NCI-H2171 (cell line): ENCODE measurements at places on chromosomes 11 and 22.

DNA sequence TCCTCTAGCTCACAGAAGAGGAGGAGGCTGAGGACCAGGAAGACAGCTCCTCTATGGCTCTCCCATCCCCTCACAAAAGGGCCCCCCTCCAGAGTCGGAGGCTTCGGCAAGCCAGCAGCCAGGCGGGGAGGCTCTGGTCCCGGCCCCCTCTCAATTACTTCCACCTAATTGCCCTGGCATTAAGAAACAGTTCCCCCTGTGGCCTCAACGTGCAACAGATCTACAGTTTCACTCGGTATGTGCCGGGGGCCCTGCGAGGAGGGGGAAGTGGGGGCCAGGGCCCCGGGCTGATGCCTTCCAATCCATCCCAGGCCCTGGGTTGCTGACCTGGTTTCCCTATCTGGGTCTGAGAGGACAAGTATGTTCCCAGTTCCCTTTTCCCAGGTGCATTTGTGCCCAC, 7.9 kb downstream of the FOXR1 start:
- no peak for DNase-seq

GRCh38 chr11:72908032-72908676, 93.9 kb downstream of the ATG16L2 start:
- no peak for DNase-seq

DNA sequence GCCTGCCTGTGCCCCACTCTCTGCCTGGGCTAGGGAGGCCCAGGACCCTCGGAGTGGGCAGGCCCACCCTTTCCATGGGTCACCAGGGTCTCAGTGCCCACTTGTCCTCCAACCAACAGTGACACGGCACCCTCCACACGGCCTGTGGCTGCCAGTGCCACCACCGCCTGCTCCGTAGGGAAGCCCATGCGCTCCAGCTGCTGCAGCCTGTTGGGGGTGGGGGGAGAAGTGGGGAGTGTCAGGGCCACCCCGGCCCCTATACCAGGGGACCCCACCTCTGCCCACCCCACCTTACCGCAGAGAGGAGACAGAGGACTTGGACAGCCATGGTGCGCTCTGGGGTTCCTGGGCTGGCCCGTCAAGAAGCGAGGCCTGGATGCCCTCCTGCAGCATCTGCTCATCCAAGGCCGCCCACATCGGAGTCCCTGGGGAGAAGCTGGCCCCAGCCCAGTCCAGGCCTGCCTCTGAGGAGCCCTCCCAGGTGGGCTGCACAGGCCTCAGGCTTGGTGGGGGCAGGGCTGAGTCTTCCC, 7.7 kb downstream of the RHBDD3 start:
- DNase-seq = no peak

DNA sequence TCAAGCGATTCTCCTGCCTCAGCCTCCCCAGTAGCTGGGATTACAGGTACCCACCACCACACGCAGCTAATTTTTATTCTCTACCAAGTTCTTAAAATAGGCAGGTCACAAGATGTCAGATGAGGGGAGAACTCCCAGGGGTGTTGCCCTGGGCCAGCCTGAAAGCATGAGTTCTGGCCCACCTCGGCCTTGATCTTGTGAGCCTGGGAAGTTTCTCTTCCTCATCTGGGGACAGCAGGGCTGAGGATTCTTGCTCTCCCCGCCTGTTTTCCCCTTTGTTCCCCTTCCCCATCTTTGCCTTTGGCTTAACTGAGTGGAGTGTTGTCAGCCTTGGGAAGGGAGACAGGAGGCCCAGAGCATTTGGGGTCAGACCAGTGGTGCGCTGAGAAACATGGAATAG, 3.5 kb downstream of the PDXP start:
- DNase-seq = no peak

GRCh38 chr11:20008871-20009644, 151.2 kb downstream of the DBX1 start:
- no peak for DNase-seq

GRCh38 chr11:79940974-79941735, 500.3 kb upstream of the TENM4 start:
- DNase-seq = no peak

GRCh38 chr22:50204571-50204970, 3.8 kb downstream of the SELENOO start:
- DNase-seq = no peak

DNA sequence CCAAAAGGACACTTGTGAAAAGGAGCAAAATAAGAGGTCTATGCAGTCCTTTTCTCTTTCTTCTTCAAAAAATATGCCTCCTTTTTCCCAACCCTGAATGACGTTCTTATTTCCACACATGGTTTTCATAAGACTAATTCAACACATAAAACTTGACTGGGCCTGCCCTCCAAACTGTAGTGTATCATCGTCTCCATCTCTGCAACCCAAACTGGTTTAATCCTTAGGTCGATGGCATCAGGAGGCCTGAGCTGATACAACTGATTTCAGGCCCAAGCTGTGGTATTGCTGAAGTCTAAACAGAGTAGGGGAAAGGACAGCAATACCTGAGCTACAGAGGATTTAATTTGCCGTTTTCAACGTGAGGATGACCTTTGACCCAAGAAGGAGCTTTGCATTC, 130.0 kb upstream of the MTNR1B start:
- DNase-seq = no peak

DNA sequence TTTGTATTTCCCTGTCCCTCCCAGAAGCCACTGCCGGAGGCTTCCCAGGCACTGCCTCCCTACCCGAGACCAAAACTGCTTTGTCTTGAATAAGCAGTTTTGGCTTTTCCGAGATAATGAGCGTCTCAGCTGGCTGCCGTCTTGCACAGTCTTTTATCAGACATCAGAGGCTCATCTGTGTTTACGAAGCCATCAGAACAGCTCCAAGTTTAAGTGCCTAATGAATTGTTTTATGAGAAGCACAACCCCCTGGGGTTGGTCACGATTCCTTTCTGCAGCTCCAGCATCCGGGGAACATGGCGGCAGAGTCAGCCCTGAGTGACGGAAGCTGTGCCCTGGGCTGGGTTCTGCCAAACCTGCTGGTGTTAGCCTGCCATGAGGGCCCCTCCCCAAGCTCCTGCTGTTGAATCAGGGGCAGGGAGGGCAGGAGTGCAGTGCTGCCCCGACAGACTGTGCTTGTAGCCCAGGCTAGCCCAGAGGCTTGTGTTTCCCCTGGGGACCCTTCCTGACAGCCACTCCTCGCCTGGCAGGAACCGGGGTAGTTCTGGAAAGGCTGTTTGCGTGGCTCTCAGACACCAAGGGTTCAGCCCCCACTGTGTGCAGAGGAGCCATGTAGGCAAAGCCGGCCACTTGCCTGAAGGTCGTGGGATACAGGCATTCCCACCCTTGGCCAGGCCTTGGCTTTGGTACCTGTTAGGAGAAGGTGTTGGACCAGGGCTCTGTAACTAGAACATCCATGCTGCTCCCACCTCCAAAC, 96.1 kb downstream of the MORC2 start:
- peak; percentile 32 for DNase-seq

DNA sequence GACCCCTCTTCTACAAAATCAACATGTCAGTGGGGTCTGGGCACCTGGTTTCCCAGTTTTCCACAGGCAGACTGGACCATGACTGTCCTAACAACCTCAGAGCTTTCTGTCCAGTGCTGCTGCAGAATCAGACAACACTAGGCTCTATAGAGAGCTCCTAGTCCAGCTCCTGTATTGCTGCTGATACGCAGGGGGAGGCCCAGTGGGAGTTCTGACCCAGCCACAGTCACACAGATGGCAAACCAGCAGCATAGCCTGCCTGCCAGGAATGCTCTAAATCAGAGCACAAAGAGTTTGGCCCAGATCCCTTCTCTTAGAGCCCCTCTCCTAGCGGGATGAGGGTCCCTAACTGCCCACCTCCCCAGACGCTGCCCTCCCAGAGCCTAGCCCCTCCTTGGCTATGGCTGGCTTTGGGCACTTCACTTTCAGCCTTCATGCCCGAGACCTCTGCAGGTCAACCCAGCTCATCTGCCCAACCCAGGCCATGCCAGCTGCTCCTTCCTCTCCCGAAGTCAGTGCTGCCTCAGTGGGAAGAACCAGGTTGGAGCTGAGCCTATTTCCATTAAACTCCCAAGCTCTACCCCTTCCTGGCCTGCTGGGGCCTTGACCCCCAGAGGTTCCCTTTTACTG, 15.8 kb upstream of the SLCO2B1 start:
- DNase-seq = no peak

- no peak for DNase-seq
These were observed 64.6 kb downstream of the KCNJ1 start for GRCh38 chr11:128802358-128802981.

- peak; percentile 31 for DNase-seq
These were observed 6.8 kb downstream of the ST14 start for GRCh38 chr11:130166457-130166784.

DNA sequence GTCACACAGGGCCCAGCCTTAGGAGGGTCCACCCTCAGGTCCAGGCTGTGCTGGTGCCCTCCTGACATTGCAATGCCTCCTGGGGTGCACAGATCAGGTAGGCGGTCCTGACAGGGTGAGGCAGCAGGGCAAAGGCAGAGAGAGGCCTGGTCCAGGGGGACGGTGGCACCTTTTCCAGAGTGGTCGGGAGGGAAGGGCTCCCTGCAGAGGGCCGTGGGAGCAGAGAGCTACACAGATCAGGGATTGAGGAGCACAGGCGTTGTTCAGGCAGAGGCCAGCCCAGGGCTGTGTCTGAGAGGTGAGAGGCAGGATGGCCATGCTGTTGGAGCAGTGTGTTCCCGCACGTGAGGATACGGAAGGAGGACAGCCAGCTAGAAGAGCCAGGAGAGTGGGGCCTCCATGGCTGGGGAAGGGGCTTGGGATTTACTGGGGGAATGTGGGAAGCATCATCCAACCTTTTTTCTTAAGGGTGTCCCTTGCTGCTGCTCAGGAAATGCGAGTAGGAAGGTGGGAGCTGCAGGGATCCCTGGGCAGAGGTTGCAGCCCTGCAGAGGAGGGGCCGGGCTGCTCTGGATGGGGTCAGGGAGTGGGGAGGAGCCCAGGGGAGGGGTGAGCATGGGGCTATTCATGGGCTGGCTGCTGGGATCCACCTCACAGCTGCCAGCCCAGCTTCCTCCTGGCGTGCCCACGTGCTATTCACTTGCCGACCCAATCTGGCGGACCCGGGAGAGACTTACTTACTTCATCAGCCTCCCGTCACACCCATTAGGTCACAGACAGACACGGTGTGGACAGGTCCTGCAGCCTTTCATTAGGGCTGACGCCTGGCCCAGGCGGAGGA, 1516.4 kb downstream of the TBC1D22A start:
- DNase-seq = no peak

GRCh38 chr22:45608763-45609180, 62.9 kb upstream of the ATXN10 start:
- DNase-seq = no peak

- DNase-seq = no peak
These were observed 17.9 kb downstream of the PAX6 start for GRCh38 chr11:31793264-31793663.

DNA sequence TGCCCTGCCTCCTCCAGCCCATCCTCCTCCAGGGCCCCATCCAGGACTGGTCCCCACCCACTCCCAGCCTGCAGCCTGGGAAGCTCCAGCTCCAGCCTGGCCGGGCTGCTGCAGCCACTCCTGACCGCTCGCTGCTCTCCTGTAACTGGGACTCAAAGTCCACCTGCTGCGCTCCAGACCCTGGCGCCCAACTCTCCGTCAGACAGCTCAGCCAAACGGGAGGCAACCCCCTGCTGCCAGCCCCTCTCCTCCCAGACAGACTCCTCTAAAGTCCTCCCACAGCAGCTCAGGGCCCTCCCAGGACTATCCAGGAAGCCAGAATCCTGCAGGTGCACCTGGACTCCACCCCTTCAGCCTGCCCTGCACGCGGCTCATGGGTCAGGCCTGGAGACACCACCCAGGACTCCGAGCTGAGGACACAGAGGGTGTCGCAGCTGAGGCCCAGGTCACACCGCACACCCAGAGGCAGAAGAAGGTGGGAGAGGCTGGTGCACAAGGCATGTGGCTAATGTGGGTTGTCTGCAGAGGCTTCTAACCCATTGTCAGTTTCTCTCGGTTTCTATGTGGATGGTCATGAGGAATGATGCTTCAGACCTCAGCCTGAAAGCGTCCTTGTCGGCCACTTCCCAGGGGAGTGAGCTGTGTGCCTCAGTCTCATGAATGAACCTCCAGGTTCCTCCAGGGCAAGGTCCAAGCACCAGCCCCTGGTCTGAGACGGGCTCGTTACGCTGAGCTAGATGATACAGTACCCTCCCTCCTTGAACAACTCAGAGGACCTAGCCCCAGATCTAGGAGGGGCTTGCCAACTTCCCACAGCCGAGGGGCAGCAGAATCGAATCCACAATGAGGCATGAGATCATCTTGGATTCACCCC, 1514.8 kb downstream of the TBC1D22A start:
- DNase-seq = no peak

DNA sequence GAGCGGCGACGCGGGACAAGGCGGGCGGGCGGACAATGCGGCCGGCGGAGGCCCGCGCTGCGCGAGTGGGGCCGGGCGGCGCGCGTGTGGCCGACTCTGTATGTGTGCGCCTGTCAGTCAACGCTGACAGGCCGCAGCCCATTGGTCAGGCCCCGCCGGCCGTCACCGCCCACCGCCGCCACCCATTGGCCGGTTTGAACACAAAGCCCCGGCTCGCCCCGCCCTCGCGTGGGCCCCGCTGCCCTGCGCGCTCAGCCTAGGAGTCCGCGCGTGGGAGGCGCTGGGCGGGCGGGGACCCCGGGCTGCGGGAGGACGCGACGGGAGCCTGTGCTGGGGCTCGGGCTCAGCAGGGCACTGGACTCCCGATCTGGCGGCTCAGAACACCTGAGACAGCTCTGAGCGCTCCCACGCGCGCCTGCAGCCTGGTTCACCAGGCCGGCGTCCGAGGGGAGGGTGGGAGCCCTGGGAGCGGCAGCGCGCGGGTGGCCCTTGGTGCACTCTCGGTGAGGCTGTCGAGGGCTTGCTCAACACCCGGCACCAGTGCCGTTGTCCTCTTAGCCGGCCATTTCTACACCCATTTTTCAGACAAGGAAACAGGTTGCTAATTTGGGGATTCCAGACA, at the start of gene SUN2:
TSS of gene SUN2 (minus strand) at position 88 of the 622 bp plus-strand sequence. CDS start 3,370 bp downstream, outside the sequence.
- DNase-seq = peak; percentile 87

DNA sequence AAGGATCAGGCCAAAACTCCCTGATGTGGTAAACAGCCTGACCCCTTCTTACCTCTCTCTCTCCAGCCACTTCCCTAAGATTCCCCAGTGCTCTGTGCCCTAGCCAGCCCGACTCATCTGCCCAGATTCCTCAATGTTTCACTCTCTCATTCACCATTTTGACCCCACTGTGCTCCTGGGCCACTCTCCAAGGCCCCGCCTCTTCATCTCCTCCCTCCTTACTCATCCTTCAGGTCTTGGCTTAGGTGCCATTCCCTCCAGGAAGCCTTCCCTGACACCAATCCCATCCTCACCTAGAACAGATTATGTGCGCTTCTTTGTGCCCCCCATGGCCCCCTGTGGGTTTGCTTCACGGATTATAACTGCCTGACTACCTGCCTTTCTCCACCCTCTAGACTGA, 13.2 kb downstream of the SLC43A3 start:
- DNase-seq = no peak

GRCh38 chr11:68454767-68455166, 5.8 kb upstream of the PPP6R3 start:
- DNase-seq = no peak

GRCh38 chr11:76495019-76495418, 50.2 kb downstream of the EMSY start:
- DNase-seq = no peak

GRCh38 chr22:17106785-17107546, 14.2 kb downstream of the TMEM121B start:
- DNase-seq = no peak

- no peak for DNase-seq
These were observed 173.9 kb downstream of the DDX10 start for GRCh38 chr11:108838792-108839105.
